ENCODE measurements at places on chromosomes 5 and 9. TPM values are rescaled to one million over a fixed set of nuclear protein-coding genes. Genes with fewer than 3 reads are reported as not detected.

DNA sequence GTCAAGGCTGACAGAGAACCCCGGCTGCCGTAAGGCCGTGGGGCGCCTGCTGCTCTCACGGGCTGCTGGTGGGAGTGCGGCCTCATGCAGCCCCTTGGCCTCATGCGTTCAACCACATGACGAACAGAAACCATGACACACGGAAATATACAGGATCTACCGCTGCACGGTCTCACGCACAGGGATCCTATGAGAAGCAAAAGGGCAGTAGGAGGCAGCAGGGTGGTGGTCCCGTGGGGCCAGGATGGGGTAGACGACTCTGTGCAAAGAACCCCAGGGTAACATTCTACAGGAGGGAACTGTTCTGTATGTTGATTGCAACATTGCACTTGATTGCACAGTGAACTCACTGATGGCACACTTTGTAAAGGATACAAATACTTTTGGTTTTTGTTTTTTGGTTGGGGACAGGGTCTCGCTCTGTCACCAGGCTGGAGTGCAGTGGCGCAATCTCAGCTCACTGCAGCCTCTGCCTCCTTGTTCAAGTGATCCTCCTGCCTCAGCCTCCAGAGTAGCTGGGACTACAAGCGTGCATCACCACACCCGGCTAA is 51.6 kb downstream of the NACC2 start:
- no peak for DNase-seq
- no peak overlapping the region for H3K27ac ChIP-seq
- no peaks in the 10 kb centered on the region for H3K4me1 ChIP-seq
- H3K36me3 ChIP-seq: no peaks in the 10 kb centered on the region
- H3K27me3 ChIP-seq: no peaks in the 10 kb centered on the region

GRCh38 chr5:51384281-51384840 is 1.1 kb downstream of the ISL1 start:
- no peaks in the 10 kb centered on the region for H3K4me1 ChIP-seq
- H3K36me3 ChIP-seq: no peaks in the 10 kb centered on the region
- peaks cover 40% of the 10 kb centered on the region for H3K27me3 ChIP-seq
- no peak for DNase-seq
- H3K4me3 ChIP-seq: no peak overlapping the region

GRCh38 chr5:78496373-78496772 is 136.0 kb downstream of the SCAMP1 start:
- no peaks in the 10 kb centered on the region for H3K4me1 ChIP-seq
- no peaks in the 10 kb centered on the region for H3K27me3 ChIP-seq
- no peak overlapping the region for H3K27ac ChIP-seq
- no peak overlapping the region for H3K4me3 ChIP-seq
- no peak for DNase-seq
- H3K36me3 ChIP-seq: no peaks in the 10 kb centered on the region

- no peaks in the 10 kb centered on the region for H3K4me1 ChIP-seq
- DNase-seq: no peak
- H3K4me3 ChIP-seq: no peak overlapping the region
- H3K36me3 ChIP-seq: no peaks in the 10 kb centered on the region
- no peaks in the 10 kb centered on the region for H3K27me3 ChIP-seq
Measured at GRCh38 chr9:16532681-16533450, 337.6 kb downstream of the BNC2 start.

The CA9 gene
- not detected for total RNA-seq

The CARTPT gene
- total RNA-seq: not detected
